Memory B cell (primary cell): ENCODE measurements at places on chromosomes 16 and 17.

GRCh38 chr16:2443555-2443954 lies 14.3 kb downstream of the CCNF start:
- no peak overlapping the region for H3K4me3 ChIP-seq
- no peak for DNase-seq
- H3K27ac ChIP-seq: no peak overlapping the region
- no peaks in the 10 kb centered on the region for H3K27me3 ChIP-seq

DNA sequence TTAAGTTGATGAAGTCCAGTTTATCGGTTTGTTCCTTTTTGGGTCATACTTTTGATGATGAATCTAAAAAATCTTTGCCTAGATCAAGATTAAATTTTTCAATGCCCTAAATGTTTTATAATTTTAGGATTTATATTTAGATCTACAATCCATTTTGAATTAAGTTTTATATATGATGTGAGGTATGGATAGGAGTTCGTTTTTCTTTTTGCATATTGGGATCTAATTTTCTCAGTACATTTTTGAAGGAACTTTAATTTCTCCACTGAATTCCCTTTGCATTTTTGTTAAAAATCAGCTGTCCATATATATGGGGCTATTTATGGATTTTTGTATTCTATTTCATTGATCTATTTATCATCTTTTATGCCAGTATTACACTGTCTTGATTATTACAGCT lies 125.5 kb upstream of the HS3ST2 start:
- no peak for DNase-seq
- no peak overlapping the region for H3K27ac ChIP-seq
- peaks cover 8% of the 10 kb centered on the region for H3K4me1 ChIP-seq
- no peaks in the 10 kb centered on the region for H3K36me3 ChIP-seq
- H3K4me3 ChIP-seq: no peak overlapping the region

GRCh38 chr17:36611345-36612072 lies 10.1 kb downstream of the MRM1 start:
- H3K27ac ChIP-seq: no peak overlapping the region
- peaks cover 5% of the 10 kb centered on the region for H3K36me3 ChIP-seq
- H3K27me3 ChIP-seq: peaks cover 3% of the 10 kb centered on the region
- H3K4me3 ChIP-seq: no peak overlapping the region

- peaks cover 28% of the 10 kb centered on the region for H3K4me1 ChIP-seq
- peak overlapping the region; percentile 50 for H3K4me3 ChIP-seq
- peak; percentile 44 for DNase-seq
- H3K27ac ChIP-seq: peak overlapping the region; percentile 53
- peaks cover 8% of the 10 kb centered on the region for H3K36me3 ChIP-seq
- no peaks in the 10 kb centered on the region for H3K27me3 ChIP-seq
Measured at GRCh38 chr17:57284984-57285646, 28.8 kb downstream of the MSI2 start.

GRCh38 chr17:54177606-54178308 lies 355.0 kb downstream of the KIF2B start:
- H3K27ac ChIP-seq: no peak overlapping the region
- no peaks in the 10 kb centered on the region for H3K36me3 ChIP-seq
- H3K4me3 ChIP-seq: no peak overlapping the region

DNA sequence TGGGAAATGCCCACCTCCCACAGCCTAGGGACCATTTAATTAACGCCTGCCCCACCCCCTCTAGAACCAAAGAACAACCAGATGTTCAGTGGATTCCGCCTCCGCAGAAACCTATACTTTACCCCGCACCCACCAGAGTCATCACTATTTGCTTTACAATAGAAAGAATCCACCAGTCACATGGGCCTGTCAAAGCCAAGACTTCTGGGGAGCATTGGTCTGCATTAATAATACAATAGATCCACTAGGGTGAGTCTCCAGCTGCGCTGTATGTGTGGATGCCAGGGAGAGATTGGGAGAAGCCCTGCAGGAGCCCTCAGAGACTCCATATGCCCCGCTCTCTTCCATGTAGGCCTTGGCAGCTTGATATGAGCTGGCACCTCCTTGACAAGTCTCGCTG lies 31.3 kb downstream of the CLEC19A start:
- H3K36me3 ChIP-seq: no peaks in the 10 kb centered on the region
- no peak overlapping the region for H3K27ac ChIP-seq
- no peak overlapping the region for H3K4me3 ChIP-seq

DNA sequence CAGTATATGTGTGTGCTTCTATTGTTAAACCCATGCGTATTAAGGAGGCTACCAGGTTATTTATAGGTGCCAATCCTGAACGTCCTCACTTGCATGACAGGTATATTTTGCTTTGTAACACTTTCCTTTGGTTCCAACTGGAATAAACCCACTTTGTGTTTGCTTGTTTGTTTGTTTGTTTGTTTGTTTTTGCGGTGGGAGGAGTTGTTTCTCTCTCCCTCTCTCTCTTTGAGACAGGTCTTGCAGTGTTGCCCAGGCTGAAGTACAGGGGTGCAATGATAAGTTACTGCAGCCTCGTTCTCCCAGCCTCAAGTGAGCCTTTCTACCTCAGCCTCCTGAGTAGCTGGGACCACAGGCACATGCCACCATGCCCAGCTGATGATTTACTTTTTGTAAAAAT lies 28.7 kb downstream of the NACA2 start:
- no peak for DNase-seq
- H3K27ac ChIP-seq: no peak overlapping the region
- H3K27me3 ChIP-seq: peaks cover 4% of the 10 kb centered on the region
- H3K36me3 ChIP-seq: no peaks in the 10 kb centered on the region
- no peaks in the 10 kb centered on the region for H3K4me1 ChIP-seq

GRCh38 chr16:81936209-81937000 lies 74.9 kb downstream of the SDR42E1 start:
- DNase-seq: no peak
- no peaks in the 10 kb centered on the region for H3K27me3 ChIP-seq
- peaks cover 47% of the 10 kb centered on the region for H3K36me3 ChIP-seq
- peaks cover 5% of the 10 kb centered on the region for H3K4me1 ChIP-seq
- peak overlapping the region; percentile 60 for H3K27ac ChIP-seq

GRCh38 chr17:8975091-8975725 lies 9.7 kb upstream of the PIK3R5 start:
- no peak overlapping the region for H3K27ac ChIP-seq
- H3K36me3 ChIP-seq: peaks cover 4% of the 10 kb centered on the region
- H3K4me3 ChIP-seq: no peak overlapping the region
- no peaks in the 10 kb centered on the region for H3K27me3 ChIP-seq
- DNase-seq: no peak
- H3K4me1 ChIP-seq: peaks cover 2% of the 10 kb centered on the region

GRCh38 chr17:17352836-17353624 lies 49.9 kb downstream of the NT5M start:
- no peak for DNase-seq
- H3K27me3 ChIP-seq: peaks cover 5% of the 10 kb centered on the region
- no peak overlapping the region for H3K27ac ChIP-seq
- no peak overlapping the region for H3K4me3 ChIP-seq

DNA sequence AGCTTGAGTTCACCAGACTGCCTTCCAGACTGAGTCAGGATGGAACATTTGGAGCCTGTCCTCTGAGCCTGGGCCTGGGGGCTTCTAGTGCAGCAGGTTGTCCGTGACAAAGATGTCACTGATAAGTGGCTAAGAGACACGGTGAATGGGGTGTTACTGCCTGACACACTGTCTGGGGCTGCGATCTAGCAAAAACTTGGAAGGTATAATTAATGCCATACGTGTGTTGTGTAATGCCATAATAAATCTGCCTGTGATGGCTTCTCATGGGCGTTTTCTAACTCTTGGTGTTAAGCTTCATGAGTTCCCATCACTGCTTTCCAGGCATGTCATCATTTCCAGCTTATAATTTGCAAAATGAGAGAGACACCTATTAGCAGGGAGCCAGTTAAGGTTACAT lies 215.4 kb downstream of the UTP18 start:
- H3K27me3 ChIP-seq: peaks cover 4% of the 10 kb centered on the region
- no peaks in the 10 kb centered on the region for H3K36me3 ChIP-seq
- no peak overlapping the region for H3K27ac ChIP-seq
- DNase-seq: no peak

DNA sequence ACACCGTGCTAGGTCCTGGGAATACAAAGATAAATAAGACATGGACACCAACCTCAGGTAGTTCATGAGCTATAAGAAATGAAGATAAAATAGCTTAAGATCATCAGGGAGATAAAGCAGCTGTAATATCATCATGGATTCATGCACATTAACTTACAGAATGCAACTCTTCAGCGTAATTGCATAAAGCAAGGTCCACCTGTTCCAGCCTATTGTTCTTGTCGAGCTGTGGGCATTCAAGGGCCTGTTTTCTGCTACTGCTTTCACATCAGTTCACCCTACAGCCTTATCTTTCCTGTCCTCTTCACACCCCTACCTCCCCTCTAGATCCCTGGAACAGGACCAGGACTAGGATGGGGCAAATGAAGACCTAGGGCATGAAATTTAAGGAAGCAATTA lies 133.9 kb downstream of the SPACA3 start:
- no peak overlapping the region for H3K27ac ChIP-seq
- H3K4me3 ChIP-seq: no peak overlapping the region
- H3K36me3 ChIP-seq: no peaks in the 10 kb centered on the region
- H3K4me1 ChIP-seq: no peaks in the 10 kb centered on the region
- peaks cover 13% of the 10 kb centered on the region for H3K27me3 ChIP-seq

DNA sequence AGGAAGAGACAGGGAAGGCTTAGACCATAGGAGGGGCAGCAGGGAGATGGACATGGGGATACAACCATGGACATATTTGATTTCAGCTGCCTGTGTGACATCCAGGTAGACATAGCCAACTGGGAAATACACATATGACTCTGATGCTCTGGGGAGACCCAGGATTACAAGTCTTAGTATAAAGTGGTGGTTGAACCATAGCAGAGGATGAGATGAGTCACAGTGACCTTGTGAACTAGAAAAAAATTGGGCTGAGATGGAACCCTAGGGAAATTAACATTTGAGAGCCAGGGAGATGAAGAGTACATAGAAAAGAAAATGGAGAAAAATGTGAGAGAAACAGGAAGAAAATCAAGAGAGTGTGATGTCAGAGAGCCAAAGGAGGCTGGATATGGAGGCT lies 10.2 kb downstream of the MARCHF10 start:
- no peak overlapping the region for H3K27ac ChIP-seq
- H3K4me1 ChIP-seq: peaks cover 9% of the 10 kb centered on the region
- H3K36me3 ChIP-seq: no peaks in the 10 kb centered on the region
- H3K27me3 ChIP-seq: peaks cover 27% of the 10 kb centered on the region
- no peak overlapping the region for H3K4me3 ChIP-seq
- DNase-seq: no peak

- no peak overlapping the region for H3K4me3 ChIP-seq
- H3K4me1 ChIP-seq: peaks cover 43% of the 10 kb centered on the region
- H3K36me3 ChIP-seq: no peaks in the 10 kb centered on the region
- H3K27ac ChIP-seq: peak overlapping the region; percentile 96
- no peaks in the 10 kb centered on the region for H3K27me3 ChIP-seq
- no peak for DNase-seq
Measured at GRCh38 chr17:40532520-40533253, 31.3 kb upstream of the TNS4 start.

GRCh38 chr17:49604314-49604869 lies 28.7 kb downstream of the NXPH3 start:
- H3K4me3 ChIP-seq: no peak overlapping the region
- H3K4me1 ChIP-seq: no peaks in the 10 kb centered on the region
- H3K36me3 ChIP-seq: peaks cover 44% of the 10 kb centered on the region

GRCh38 chr17:56773124-56773523 lies 60.6 kb downstream of the C17orf67 start:
- peaks cover 11% of the 10 kb centered on the region for H3K27me3 ChIP-seq
- no peak for DNase-seq
- H3K4me1 ChIP-seq: no peaks in the 10 kb centered on the region
- no peaks in the 10 kb centered on the region for H3K36me3 ChIP-seq
- no peak overlapping the region for H3K27ac ChIP-seq
- no peak overlapping the region for H3K4me3 ChIP-seq

- no peak overlapping the region for H3K27ac ChIP-seq
- no peaks in the 10 kb centered on the region for H3K4me1 ChIP-seq
- peaks cover 10% of the 10 kb centered on the region for H3K27me3 ChIP-seq
- H3K4me3 ChIP-seq: no peak overlapping the region
Measured at GRCh38 chr16:79612207-79612606, 11.7 kb upstream of the MAF start.

DNA sequence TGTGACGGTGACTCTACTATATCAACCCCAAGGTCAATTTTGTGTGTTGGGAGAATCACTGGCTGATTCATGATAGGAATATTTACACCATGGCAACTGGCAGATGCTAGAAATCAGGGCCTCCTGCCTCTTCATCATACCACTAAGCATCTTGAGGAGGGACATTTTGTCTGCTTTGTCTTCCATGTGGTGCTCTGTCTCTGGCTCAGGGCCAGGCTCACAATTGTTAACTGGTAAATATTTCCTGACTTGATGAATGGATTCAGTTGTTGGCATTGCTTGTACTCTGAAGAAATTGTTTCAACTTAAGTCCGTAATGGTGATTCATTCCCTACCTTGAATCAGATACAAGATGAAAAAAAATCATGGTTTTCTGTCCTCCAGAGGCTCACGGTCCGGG lies 292.7 kb downstream of the HAPSTR1 start:
- H3K36me3 ChIP-seq: no peaks in the 10 kb centered on the region
- H3K27ac ChIP-seq: no peak overlapping the region
- no peaks in the 10 kb centered on the region for H3K4me1 ChIP-seq
- DNase-seq: no peak

- no peaks in the 10 kb centered on the region for H3K4me1 ChIP-seq
- H3K27ac ChIP-seq: no peak overlapping the region
- no peak overlapping the region for H3K4me3 ChIP-seq
- no peak for DNase-seq
- H3K27me3 ChIP-seq: peaks cover 6% of the 10 kb centered on the region
Measured at GRCh38 chr16:15777533-15778203, 79.2 kb downstream of the MYH11 start.

- peaks cover 2% of the 10 kb centered on the region for H3K4me1 ChIP-seq
- DNase-seq: no peak
- no peak overlapping the region for H3K27ac ChIP-seq
- H3K4me3 ChIP-seq: no peak overlapping the region
- H3K27me3 ChIP-seq: peaks cover 14% of the 10 kb centered on the region
Measured at GRCh38 chr16:56143666-56144065, 47.6 kb upstream of the GNAO1 start.

DNA sequence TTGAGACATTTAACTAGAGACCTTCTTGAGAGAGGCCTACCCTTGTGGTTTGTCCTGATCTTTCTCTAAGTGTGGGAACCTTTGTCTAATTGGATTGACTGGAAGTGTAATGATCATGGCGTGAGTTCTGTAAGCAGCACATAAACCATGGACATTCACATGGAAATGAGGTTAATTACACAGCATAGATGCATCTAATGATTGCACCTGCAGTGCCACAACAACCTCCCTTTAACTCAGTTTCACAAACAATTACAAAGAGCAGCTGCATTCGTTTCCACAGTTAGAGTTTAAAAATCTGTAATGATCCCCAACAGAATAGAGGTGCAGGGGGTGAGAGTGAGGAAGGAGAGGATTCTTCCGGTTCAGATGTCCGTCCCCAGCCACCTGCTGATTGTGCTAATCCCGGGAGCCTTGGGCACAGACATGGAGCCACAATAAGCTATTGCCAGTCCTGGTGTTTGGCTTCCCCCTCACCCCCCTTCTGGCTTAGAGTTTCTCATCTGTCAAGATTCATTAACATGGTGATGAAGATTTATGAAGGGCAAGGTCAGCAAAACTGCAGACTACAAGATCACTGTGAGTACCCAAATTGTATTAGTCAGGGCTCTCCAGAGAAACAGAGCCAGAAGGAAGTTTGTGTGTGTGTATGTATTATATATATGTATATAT lies 659.2 kb upstream of the SOX9 start:
- no peak for DNase-seq
- H3K4me1 ChIP-seq: no peaks in the 10 kb centered on the region
- no peak overlapping the region for H3K4me3 ChIP-seq
- no peaks in the 10 kb centered on the region for H3K36me3 ChIP-seq

GRCh38 chr17:14398766-14399165 lies 97.9 kb downstream of the HS3ST3B1 start:
- peaks cover 6% of the 10 kb centered on the region for H3K27me3 ChIP-seq
- no peak overlapping the region for H3K4me3 ChIP-seq

GRCh38 chr17:32341141-32341856 lies 674 bp downstream of the C17orf75 start:
- peaks cover 2% of the 10 kb centered on the region for H3K36me3 ChIP-seq
- DNase-seq: peak; percentile 37
- H3K4me3 ChIP-seq: peak overlapping the region; percentile 98
- H3K4me1 ChIP-seq: peaks cover 11% of the 10 kb centered on the region
